ENCODE measurements at places on chromosomes 13 and 19.

DNA sequence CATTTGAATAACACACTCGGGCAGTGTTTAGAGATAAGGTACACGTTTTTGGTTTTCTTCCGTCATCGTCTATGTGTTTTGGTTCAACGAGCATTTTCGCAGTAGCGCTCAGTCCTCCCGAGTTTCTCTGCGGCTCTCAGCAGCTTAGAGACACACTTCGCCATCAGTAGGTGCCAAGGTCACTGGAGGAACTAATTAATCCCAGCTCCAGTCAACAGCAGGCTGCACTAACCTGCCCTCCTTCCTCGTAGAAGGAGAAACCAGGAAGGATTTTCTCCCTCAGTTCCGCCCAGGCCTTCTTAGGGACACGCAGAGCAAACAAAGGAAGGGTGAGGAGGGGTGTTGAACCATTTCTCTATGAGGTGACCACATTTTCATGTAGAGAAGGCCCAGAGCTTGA, 12.6 kb downstream of the MBNL2 start:
- DNase-seq = peak; percentile 44

GRCh38 chr19:47072323-47072722, 23.9 kb upstream of the TMEM160 start:
- DNase-seq = no peak

DNA sequence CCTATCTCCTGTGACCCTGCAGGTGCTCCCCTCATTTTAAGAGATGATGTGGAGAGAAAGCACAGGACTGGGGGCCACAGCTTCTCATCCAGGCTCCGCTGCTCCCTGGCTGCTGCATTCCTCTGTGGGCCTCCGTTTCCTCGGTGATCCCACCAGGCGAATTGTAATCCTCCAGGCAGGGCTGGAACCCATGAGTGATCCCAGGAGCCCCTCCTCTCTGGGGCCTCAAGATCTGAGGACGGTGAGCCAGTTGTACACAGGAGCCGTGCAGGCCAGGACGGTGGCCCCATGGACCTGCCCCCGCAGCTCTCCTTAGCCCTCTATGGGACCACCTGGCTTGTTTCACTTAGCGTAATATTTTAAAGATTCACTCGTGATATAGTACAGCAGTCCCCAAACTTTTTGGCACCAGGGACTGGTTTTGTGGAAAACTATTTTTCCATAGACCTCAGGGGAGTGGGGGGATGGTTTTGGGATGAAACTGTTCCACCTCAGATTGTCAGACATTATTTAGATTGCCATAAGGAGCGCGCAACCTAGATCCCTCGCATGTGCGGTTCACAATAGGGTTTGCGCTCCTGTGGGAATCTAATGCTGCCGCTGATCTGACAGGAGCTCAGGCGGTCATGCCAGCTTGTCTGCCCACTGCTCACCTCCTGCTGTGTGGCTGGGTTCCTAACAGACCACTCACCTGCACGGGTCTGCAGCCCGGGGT, 5.6 kb downstream of the FFAR3 start:
- DNase-seq = no peak

- no peak for DNase-seq
These were observed 506 bp upstream of the AP1M1 start for GRCh38 chr19:16197188-16197621.

- DNase-seq = no peak
These were observed 12.9 kb upstream of the USE1 start for GRCh38 chr19:17202249-17202648.

GRCh38 chr19:38304866-38305429, 897 bp downstream of the C19orf33 start:
- no peak for DNase-seq

GRCh38 chr19:45693106-45693788, 781 bp downstream of the QPCTL start:
- no peak for DNase-seq

GRCh38 chr19:5017235-5017634, 48.3 kb downstream of the KDM4B start:
- DNase-seq = no peak

DNA sequence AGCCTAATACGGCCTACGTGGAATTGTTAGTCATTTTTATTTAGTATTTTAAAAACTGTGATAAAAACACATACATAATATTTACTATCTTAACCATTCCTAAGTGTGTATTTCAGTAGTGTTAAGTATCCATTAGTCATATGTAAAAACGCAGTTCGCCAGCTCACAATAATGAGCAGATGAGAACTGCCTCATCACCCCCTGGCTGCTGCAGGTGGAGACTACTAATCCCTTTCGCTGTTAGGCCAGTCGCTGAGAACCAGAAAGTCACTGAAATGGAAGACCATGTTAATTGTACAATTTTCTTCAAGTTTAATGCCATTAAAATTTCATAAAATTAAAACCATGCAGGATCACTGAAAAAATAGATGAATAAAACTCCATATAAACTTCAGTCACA, 1.6 kb downstream of the ESD start:
- DNase-seq = no peak

DNA sequence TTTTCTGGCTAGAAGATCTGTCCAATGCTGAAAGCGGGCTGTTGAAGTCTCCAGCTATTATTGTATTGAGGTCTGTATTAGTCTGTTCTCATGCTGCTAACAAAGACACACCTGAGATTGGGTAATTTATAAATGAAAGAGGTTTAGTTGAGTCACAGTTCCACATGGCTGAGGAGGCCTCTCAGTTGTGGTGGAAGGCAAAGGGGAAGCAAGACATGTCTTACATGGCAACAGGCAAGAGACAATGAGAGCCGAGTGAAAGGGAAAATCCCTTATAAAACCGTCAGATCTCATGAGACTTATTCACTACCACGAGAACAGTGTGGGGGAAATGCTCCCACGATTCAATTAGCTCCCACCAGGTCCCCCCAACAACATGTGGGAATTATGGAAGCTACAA, 980.4 kb downstream of the SLITRK5 start:
- DNase-seq = no peak

DNA sequence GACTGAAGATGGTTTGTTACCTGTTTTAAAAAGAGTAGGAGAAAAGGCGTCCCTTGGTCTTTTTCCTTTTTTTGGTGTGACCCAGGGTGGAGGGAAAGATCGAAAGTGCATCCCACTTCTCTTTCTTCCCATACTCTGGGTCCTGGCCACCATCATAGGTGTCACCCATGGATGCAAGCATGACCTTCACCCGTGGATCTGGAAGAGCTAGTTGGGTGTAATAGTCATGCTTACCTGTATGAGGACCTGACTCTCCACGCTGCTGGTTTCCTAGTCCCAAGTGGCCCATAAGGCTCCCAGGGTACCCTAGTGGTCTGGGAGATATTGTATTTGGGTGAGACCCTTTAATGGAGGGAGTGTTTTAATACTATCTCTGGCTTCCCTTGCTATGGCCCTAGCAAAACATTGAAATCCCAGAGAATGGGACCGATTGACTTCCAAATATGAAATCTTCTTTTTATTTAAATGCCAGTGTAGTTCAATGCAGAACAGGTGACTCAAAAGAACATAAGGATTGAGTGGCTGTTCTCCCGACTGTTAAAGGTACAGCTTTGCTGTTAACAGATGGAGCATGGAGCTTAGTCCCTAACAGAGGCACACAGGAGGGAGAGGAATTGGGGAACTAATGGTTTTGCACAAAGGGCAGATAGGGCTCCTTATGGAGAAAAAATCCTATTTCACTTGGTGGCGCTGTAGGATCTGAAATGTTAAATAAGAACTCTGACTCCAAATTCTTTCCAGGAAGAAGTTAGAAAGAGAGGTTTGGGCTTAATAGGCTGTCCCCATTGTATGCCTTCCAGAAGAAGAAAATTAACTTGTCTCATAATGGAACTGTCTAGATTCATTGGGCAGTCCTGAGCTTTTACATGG, 7.0 kb upstream of the ZNF550 start:
- no peak for DNase-seq

- DNase-seq = no peak
These were observed 91.3 kb downstream of the UQCRFS1 start for GRCh38 chr19:29121684-29122083.

DNA sequence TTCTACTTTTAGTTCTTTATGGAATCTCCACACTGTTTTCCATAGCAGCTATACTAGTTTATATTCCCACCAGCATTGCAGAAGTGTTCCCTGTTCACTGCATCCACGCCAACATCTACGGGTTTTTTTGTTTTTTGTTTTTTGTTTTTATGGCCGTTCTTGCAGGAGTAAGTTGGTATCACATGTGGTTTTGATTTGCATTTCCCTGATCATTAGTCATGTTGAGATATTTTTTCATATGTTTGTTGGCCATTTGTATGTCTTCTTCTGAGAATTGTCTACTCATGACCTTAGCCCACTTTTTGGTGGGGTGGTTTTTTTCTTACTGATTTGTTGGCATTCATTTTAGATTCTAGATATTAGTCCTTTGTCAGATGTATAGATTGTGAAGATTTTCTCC, 89.7 kb downstream of the FRY start:
- DNase-seq = no peak

DNA sequence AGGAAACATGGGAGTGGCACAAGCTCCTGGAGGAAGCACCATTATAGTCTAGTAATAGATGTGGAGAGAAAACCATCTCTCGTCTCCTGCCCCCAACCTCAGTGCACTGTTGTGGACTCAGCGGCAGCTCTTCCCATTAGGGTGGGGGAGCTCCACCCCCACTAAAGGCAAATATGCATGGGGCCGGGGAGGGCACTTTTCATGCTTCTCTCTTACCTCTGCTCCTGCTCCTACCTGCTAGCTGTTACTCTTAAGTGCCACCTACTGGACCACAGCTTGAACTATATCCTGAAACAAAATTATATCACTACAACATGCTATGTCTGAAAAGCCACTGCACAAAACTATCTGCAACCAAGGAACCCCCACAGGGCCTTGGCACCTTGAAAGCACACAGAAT, 112.6 kb upstream of the DACH1 start:
- DNase-seq = peak; percentile 19

GRCh38 chr19:56111601-56112312, 9.3 kb downstream of the ZNF787 start:
- no peak for DNase-seq

DNA sequence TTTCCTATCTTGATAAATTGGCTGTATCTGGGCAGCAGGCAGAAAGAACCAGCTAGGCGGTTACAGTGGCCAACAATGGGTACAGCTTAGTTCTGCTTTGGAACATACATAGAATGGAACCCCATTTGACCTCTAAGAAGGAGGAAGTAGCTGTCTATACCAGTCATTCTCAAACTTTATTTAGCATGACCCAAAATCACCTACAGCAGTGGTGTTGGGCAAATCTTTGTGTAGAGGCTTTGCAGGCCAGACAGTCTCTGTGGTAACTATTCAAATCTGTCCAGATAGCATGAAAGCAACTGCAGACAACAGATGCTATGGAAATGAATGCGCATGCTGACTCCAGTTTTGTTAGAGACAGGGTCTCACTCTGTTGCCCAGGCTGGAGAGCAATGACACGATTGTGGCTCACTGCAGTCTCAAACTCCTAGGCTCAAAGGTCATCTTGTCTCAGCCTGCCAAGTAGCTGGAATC, 12.0 kb upstream of the KCNC3 start:
- DNase-seq = no peak

DNA sequence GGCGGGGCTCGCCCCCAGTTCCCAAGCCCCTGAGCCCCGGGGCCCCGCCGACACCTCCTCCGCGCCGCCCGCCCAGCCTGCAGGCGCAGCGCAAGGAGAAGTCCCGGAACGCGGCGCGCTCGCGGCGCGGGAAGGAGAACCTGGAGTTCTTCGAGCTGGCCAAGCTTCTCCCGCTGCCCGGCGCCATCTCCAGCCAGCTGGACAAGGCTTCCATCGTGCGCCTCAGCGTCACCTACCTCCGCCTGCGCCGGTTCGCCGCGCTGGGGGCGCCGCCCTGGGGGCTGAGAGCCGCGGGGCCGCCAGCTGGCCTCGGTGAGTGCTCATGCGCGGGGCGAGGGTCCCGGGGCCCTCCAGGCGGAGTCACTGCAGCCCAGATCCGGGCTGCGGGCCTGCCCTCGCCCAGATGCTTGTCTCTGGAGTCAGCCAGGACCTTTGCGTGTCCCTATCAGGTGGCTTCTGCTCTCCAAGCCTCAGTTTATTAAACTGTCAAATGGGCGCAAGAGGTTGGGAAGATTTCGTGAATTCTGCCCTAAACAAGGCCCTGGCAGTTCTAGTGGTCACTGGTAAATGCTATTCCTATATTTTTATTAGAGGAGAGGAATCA, 2.0 kb downstream of the NPAS1 start:
- DNase-seq = no peak

GRCh38 chr19:33396701-33397535, 23.4 kb downstream of the CEBPG start:
- no peak for DNase-seq

DNA sequence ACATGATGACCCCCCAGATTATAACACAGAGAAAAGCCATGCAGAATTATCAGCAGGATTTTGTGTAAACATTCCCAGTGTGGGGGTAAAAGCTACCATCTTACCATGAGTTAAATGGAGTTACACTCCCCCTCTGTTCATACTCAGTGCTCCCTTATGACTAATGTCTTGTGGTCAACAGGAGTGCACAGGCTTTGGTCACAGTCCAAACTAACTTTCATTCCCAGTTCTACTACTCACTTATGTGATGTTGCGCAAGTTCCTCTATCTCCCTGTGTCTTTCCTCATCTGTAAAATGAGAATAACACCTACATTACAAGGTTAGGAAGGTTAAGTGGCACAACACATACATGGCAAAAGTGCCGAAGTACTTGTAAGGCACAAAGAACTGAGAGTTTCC, 277.9 kb downstream of the RBM26 start:
- no peak for DNase-seq

DNA sequence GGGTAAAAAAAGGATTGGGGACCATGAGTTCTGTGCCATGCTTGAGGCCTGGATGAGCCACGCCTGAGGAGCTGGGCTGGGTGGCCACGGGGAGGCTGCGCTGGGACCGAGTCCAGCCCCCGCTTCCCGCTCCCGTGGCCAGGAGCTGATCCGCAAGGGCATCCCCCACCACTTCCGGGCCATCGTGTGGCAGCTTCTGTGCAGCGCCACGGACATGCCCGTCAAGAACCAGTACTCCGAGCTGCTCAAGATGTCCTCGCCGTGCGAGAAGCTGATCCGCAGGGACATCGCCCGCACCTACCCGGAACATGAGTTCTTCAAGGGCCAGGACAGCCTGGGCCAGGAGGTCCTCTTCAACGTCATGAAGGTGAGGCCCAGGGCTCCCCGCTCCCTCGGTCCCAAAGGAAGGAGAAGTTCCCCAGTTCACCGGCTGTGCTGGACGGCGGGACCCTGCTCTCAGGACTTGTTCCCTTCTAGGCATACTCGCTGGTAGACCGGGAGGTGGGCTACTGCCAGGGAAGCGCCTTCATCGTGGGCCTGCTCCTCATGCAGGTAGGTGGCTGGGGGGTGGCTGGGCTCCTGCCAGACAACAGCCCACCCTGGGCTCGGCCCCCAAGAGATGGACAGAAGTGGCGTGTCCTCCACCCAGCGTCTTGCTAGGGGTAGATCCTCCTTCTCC, 18.9 kb downstream of the EVI5L start:
- no peak for DNase-seq

- DNase-seq = no peak
These were observed 419.7 kb downstream of the KLF12 start for GRCh38 chr13:73714522-73714921.

GRCh38 chr19:50358483-50359327, 6.7 kb downstream of the NAPSA start:
- no peak for DNase-seq

Data from SHP77 treated with DMSO at 0.1 percent for 48 hours (cell line).